ENCODE measurements at places on chromosomes 3 and 15.
A peak's percentile ranks its signal among the peaks of the same experiment; 100 is the strongest.

- no peak for DNase-seq
Observed at GRCh38 chr15:101637919-101638318, 14.3 kb downstream of the TM2D3 start.

DNA sequence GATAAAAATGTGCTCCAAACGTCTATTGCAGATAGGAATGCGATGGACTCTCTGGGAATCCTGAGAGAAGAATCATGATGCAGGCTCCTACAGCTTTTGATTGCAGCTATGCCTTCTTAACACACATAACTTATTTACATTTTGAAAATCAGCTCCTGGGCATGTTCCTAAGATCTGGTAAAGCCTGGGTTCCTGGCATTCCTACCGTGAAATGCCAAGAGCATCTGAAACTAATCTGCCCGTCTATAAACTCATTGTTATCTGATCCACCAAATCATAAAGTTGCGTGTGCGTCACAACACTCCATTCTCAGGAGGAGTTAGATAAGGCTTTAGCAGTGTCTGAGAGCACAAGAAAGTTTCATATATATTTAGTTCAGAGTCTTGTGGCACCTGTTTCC lies 79.0 kb upstream of the VGLL3 start:
- peak; percentile 24 for DNase-seq

DNA sequence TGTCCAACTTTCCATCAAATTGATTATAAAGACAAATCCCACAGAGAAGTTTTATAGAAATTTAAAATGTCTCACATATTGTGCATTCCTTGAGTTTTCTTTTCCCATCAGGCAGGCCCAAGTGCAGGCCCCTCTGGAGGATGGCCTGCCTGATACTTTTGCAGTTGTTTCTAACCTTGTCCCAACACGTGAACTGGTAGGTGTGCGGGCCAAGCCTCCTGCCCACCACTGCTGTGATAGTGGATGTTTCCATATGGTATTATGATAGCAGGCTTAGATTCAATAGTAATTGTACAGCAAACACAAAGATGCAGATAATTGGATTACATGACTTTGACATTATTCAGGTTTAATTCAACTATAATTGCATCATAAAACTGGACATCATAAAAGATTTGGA lies 1.4 kb downstream of the P2RY12 start:
- no peak for DNase-seq

GRCh38 chr3:16516695-16517481 lies 3.4 kb upstream of the RFTN1 start:
- no peak for DNase-seq

- peak; percentile 53 for DNase-seq
Observed at GRCh38 chr3:143897576-143898295, 49.5 kb upstream of the SLC9A9 start.

DNA sequence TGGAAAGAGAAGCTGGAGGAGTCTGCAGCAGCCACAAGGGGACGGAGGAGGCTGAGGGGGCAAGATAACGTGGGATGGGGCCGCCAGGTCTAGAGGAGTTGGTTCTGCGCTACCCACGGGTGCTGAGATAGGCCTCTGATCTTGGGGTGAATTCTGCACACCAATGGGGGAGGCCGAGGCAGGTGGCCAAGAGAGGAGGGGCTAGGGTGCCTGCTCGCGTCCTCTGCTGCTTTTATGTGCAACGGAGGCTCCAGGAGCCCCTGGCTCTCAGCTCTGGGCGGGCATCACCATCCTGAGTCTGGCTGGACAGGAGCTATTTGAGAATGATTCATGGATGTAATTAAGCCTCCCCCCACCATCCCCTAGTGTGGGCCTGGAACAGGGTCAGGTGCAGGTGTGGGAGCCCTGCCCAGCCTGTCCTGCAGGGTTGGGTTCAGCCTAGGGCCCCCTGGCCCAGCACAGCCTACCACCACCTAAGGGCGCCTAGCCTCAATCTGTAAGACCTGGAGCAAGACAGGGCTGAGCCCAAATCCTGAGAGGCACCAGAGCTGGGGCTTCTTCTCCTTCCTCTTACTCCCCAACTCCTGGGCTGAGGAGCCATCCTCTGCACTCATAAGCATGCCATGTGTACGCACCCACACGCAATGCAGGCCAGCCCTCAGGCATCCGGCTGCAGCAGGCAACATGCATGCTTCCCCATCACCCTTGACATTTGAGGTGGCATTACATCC lies 32.3 kb upstream of the SEMA3F start:
- no peak for DNase-seq

GRCh38 chr15:47820747-47821319 lies 103.5 kb downstream of the SEMA6D start:
- DNase-seq, result no peak

DNA sequence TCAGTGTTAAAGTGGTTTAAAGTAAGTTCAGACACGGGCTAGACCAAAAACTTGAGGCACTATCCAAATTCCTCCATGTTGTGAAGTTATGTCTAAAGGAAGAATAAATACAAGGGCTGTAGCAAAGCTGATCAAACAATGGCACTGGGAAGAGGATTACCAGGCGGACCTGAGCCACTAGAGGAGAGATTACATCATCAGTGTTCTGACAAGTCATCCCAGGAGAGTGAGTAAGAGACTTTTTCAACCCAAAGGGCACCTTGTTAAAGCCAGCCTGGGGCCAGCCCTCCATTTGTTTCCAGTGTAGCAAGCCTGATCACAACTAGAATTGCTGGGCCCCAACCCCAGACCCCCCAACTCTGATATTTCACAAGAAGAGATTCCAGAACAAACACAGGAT lies 166.9 kb downstream of the DCLK3 start:
- DNase-seq, result peak; percentile 7

- no peak for DNase-seq
Observed at GRCh38 chr3:14459787-14460186, 57.4 kb downstream of the SLC6A6 start.

- no peak for DNase-seq
Observed at GRCh38 chr3:14130230-14130629, 5.4 kb downstream of the TMEM43 start.

- no peak for DNase-seq
Observed at GRCh38 chr3:82707035-82707434, 945.6 kb upstream of the GBE1 start.

- DNase-seq, result no peak
Observed at GRCh38 chr15:92903631-92903965, 3.5 kb downstream of the CHD2 start.

DNA sequence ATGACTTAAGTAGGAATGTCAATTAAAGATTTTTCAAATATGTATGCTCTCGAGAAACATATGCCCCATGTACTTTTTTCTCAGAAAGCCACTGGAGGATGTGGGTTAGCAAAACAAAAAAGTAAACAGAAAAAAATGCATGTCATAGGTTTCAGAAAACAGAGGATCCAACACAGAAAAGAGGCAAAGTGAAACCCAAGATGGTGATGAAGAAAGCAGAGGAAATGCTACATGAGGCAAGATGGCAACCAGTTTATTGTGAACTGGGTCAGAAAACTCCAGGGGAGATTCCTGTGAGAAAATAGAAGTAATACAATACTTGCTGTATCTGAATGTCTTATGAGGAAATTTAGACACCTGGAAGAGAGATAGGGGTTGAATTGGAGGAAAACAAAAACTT lies 30.8 kb upstream of the EOMES start:
- DNase-seq, result no peak

Data from AG09309 (cell line).